ENCODE measurements at places on chromosomes 6 and 20. TPM values are rescaled to one million over a fixed set of nuclear protein-coding genes. Genes with fewer than 3 reads are reported as not detected.

RRBP1 gene
- 222 TPM for total RNA-seq

DNA sequence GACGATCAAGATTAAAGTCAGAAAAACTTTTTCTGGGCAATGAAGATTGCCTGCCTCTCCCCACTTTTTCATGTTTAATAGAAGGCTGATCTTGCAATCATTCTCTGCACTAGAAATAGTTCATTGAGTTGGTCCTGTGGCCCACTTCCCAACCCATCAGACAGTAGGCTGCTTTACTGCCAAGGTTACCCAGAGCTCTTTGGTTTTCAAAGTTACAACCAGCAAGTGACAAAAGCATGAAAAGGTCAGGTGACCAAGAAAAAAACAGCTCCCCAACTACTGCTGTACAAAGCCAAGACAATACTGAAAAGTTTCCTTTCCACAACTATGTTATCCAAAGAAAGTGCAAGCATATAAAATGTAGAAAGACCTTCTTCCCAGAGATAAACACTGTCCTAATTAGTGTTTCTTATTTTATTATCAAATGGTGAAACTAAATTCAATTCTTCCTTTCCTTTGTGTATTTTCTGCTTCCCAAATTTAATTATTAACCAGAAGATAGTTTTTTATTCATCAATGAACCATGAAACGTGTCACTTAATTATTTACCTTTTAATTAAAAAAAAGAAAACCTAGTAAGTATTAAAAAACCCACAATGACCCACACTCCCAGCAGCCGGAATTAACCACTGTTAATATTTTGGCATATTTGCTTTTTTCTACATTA lies 16.6 kb downstream of the DNAAF9 start:
- H3K27me3 ChIP-seq: no peaks in the 10 kb centered on the region
- H3K4me1 ChIP-seq: peaks cover 11% of the 10 kb centered on the region
- peaks cover 16% of the 10 kb centered on the region for H3K36me3 ChIP-seq
- peak overlapping the region; percentile 91 for H3K27ac ChIP-seq

- no peak for DNase-seq
- H3K27me3 ChIP-seq: peaks cover 26% of the 10 kb centered on the region
- no peak overlapping the region for H3K27ac ChIP-seq
Observed at GRCh38 chr20:733861-734260, 34.4 kb downstream of the SLC52A3 start.

GRCh38 chr6:37624121-37624520 lies 73.6 kb downstream of the MDGA1 start:
- DNase-seq: no peak
- no peaks in the 10 kb centered on the region for H3K36me3 ChIP-seq
- no peaks in the 10 kb centered on the region for H3K4me1 ChIP-seq
- no peak overlapping the region for H3K27ac ChIP-seq
- H3K4me3 ChIP-seq: no peak overlapping the region

KHDRBS2 gene
- total RNA-seq: 9.7 TPM

DNA sequence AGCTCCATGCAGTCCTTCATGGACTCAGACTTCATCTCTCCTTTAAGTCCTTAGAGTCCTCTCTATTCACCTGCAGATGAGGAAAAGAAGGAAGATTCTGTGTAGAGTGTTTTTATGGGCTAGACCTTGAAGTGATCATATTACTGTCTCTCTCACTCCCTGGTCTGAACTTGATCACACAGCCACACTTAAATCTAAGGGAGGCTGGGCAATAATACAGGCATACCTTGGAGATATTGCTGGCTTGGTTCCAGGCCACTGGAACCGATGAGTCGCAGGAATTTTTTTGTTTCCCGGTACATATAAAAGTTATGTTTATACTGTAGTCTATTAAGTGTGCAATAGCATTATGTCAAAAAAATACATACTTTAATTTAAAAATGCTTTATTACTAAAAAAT lies 59.2 kb upstream of the FOXO3 start:
- no peaks in the 10 kb centered on the region for H3K27me3 ChIP-seq
- DNase-seq: no peak
- no peak overlapping the region for H3K4me3 ChIP-seq
- no peaks in the 10 kb centered on the region for H3K4me1 ChIP-seq

DNA sequence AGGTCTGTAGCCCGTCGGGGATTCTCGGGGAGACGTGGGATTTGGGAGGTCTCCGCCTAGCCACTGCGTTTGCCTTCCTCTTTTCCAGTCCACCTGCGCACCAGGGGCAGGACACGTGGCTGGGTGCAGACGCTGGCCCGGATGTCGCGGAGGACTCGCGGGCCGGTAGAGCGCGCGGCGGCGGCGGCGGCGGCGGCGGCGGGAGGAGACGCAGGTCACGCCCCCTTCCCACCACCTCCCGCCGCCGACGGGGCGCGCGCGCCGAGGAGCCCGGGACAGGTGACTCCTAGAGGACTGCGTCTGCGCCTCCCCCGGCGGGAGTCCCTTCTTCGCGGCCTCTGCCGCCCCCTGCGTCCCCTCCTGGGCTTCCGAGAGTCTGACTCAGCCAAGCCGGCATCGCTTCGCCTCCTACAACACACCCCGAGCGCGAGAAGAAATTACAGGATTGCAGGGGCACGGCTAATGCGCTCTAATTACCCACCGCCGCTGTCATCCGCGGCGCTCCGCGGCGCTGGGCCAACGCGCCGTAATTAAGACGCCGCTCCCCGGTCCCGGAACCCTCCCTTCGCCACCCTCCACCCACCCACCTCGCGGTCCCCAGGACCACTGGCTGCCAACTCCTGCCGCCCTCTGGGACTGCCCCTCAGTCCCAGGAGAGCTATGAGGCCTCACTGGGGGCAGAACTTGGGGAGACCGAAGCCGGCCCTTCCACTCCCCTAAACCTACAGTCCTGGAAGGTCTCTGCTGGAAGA lies 124.5 kb downstream of the MRPL14 start:
- peaks cover 28% of the 10 kb centered on the region for H3K27me3 ChIP-seq
- H3K27ac ChIP-seq: peak overlapping the region; percentile 37
- H3K4me1 ChIP-seq: peaks cover 7% of the 10 kb centered on the region

- no peaks in the 10 kb centered on the region for H3K27me3 ChIP-seq
- H3K4me1 ChIP-seq: no peaks in the 10 kb centered on the region
- no peak for DNase-seq
Observed at GRCh38 chr6:135195522-135195921, 14.4 kb downstream of the MYB start.

- no peak overlapping the region for H3K27ac ChIP-seq
- no peak for DNase-seq
- H3K36me3 ChIP-seq: peaks cover 2% of the 10 kb centered on the region
Observed at GRCh38 chr6:3328145-3328544, 69.4 kb downstream of the PSMG4 start.

DNA sequence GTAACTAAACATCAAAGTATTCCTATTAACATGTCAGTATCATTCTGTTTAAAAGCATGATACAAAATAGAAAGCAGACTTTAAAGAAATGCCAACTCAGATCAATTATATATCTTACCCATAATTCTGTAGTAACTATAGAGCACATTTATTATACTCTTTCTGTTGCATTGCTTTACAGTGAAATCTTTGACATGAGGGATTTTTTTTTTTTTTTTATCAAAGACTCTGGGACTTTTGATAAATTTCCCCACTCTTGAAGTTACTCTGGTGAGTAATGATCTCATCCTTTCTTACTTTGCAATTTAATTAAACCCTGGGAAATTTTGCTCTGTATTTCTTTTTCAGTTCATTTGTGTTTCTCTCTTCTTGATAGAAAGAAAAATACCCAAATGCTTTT lies 17.4 kb downstream of the ADGRF4 start:
- no peak overlapping the region for H3K4me3 ChIP-seq
- H3K27me3 ChIP-seq: no peaks in the 10 kb centered on the region
- no peak overlapping the region for H3K27ac ChIP-seq
- no peak for DNase-seq
- peaks cover 2% of the 10 kb centered on the region for H3K4me1 ChIP-seq

DNA sequence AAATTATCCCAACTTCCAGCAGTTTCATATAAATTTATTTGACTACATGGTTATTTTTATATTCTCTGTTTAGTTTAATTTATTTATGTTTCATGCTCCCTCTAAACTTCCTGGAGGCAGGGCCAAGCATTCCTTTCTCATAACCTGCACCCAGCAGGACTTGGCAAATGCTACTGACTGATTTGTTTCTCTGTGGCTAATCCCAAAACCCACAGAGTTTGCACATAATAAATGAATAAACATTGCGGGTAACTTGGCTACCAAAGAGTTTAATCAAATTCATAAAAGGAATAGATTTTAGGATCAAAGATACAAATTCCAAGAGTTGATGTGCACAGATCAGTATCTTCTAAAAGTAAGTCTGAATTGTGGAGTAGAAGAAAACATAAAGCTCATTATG lies 239.5 kb downstream of the SLC35F1 start:
- H3K27me3 ChIP-seq: no peaks in the 10 kb centered on the region
- H3K36me3 ChIP-seq: no peaks in the 10 kb centered on the region
- no peak overlapping the region for H3K4me3 ChIP-seq

DNA sequence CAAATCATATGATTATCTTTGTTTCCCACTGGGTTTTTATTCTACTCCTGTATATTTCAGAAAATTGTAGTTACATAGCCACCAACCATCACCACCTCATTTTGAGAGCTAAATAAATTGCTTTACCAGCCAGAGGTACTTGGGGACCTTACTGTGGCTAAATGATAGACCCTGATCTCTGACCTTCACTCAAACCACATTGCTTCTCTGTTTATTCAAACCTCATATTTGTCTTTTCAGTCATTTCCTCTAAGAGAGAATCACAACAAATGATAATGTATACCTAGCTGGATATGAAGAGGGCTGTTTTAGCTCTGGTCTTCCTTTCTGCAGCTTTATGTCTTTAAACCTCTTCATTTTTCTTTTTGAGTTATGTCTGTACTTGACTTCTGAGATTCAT lies 142.8 kb downstream of the ADGB start:
- no peaks in the 10 kb centered on the region for H3K27me3 ChIP-seq
- no peak overlapping the region for H3K4me3 ChIP-seq
- DNase-seq: no peak
- no peak overlapping the region for H3K27ac ChIP-seq
- peaks cover 8% of the 10 kb centered on the region for H3K4me1 ChIP-seq

- H3K27ac ChIP-seq: no peak overlapping the region
- H3K36me3 ChIP-seq: no peaks in the 10 kb centered on the region
- H3K4me1 ChIP-seq: no peaks in the 10 kb centered on the region
- no peak for DNase-seq
- H3K4me3 ChIP-seq: no peak overlapping the region
- H3K27me3 ChIP-seq: peaks cover 3% of the 10 kb centered on the region
Observed at GRCh38 chr6:157267109-157267611, 56.2 kb downstream of the TMEM242 start.

EDN1 gene
- 2.0 TPM for total RNA-seq

RRAGD gene
- total RNA-seq: 8.0 TPM

LRRC1 gene
- 36.2 TPM for total RNA-seq

- no peaks in the 10 kb centered on the region for H3K27me3 ChIP-seq
- no peak for DNase-seq
- no peaks in the 10 kb centered on the region for H3K4me1 ChIP-seq
- peaks cover 2% of the 10 kb centered on the region for H3K36me3 ChIP-seq
- no peak overlapping the region for H3K27ac ChIP-seq
- no peak overlapping the region for H3K4me3 ChIP-seq
Observed at GRCh38 chr20:62395311-62396242, 8.7 kb downstream of the RPS21 start.

- H3K36me3 ChIP-seq: peaks cover 9% of the 10 kb centered on the region
- H3K4me3 ChIP-seq: no peak overlapping the region
- no peaks in the 10 kb centered on the region for H3K4me1 ChIP-seq
- H3K27ac ChIP-seq: no peak overlapping the region
- no peaks in the 10 kb centered on the region for H3K27me3 ChIP-seq
Observed at GRCh38 chr6:118810420-118811027, 83.4 kb upstream of the ASF1A start.

DNA sequence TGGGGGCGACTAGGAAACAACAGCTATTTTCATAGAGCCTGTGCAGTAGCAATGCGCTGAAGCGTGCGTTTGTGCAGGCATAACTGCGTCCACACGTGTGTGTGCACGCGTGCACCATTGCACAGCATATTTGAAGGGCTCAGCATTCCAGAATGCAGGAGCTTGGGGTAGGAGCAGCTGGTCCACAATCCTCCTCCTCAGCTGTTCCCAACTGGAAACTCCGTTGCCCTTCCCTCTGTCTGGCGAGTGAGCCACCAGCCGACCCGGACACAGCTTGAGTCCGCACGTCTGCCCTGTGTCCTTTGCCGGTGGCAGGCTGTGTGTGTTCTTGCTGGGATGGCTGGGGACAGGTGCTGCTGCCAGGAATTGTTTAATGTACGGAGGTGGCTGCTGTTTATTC lies 110.2 kb downstream of the SASH1 start:
- DNase-seq: no peak
- H3K27me3 ChIP-seq: no peaks in the 10 kb centered on the region
- peaks cover 16% of the 10 kb centered on the region for H3K4me1 ChIP-seq
- peaks cover 6% of the 10 kb centered on the region for H3K36me3 ChIP-seq
- H3K4me3 ChIP-seq: no peak overlapping the region
- H3K27ac ChIP-seq: no peak overlapping the region
